ENCODE measurements at places on chromosomes 16 and 17.

- DNase-seq = no peak
These were observed 267.5 kb downstream of the SEC14L1 start for GRCh38 chr17:77408284-77408683.

GRCh38 chr16:79845734-79846135, 245.2 kb upstream of the MAF start:
- DNase-seq = no peak

GRCh38 chr16:269061-269796, 6.5 kb downstream of the RGS11 start:
- no peak for DNase-seq

DNA sequence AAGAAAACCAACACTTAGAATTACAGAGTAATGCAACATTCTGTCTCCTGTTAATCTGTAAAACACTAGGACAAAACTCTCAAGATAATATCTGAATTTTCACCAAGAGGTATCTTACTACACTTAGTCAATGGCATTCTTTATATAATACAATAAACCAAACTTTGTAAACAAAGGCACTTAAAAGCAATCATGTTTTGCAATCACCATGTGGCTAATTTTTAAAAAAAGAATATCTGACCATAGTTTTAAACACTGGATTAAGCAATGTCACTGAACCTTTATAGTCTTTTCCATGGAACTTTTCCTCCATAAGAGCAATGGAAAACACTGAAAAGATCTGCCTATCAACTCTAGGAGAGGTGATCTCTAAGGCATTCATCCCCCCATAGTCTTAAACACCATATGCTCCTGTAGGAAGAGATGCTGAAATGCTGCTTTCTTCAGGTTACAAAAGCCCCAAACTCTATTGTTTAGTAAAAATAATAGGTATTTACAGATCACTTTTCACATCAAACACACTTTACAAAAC, 144.2 kb upstream of the CORO6 start:
- no peak for DNase-seq

- no peak for DNase-seq
These were observed 341.7 kb downstream of the C16orf95 start for GRCh38 chr16:86975445-86975844.

GRCh38 chr17:44707755-44708400, 587 bp upstream of the DBF4B start:
- DNase-seq = no peak

DNA sequence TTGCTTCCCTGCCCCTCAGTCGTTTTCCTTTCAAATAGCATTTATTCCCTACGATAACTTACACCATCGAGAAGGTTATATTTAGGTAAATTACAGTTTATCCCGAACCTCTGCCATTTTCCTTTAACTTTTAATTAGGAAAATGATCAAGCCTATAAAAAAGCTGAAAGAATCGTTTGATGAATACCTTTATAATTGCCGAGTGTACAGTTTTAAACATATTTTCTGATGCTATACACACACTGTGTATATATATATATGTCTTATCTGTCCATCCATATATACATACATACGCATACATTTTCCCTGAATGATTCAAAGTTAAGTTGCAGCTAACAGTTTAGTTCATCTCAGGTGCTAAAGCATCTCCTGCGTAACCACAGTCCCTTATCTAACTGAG, 56.6 kb upstream of the CRISPLD2 start:
- no peak for DNase-seq

DNA sequence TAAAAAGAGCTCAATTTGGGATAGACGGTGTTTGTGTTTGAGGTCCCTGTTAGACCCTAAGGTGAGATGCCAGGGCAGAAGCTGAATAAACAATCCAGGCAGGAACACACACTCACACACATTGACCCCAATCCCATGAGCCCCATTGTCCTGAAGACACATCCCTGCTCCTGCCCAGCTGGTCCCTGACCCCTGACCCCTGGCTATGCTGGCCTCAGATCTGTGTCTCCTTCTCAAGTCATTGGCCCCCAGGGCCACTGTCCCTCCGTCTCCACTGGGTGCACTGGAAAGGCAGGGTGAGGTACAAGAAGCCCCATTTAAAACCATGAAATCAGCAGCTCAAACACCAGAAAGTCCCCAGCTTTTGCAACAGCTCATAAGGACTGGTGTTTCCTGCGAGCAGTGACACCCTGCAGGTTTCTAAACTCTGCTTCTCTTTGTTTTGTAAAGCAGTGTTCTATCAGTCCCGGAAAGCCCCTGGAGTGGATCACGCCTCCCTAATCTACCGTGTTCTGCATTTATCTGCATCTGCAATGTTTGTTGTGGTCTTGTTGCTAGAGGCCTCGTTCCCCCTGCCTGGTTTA, 18.0 kb upstream of the ASGR2 start:
- peak; percentile 88 for DNase-seq

- DNase-seq = no peak
These were observed 116.6 kb downstream of the PRKCB start for GRCh38 chr16:23952128-23952970.

DNA sequence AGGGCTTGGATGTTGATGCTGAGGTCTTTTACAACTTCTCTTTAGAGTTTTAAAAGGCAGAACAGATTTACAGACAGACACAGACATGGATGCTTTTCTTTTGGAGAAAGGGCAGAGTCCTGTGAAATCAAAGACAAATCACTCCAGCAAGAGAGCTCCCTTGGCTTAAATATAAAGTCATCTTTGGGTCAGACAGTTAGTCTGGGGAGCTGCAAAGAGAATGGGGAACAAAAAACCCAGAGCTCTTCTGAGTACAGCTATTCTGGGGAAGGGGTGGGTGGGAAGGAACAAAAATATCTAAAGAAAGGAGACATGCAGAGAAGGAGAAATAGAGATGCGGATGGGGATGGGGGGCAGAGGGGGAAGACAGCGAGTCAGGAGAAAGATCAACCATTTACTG, 266.6 kb downstream of the XYLT1 start:
- no peak for DNase-seq
